Stimulated activated CD4-positive, alpha-beta T cell treated with anti-CD3 and anti-CD28 coated beads, Interleukin-4, amount 100 ng/mL, for 48 hours (primary cell): ENCODE measurements at places on chromosomes 12 and 14.

- no peak for DNase-seq
Observed at GRCh38 chr12:13093191-13093847, 10.1 kb downstream of the GSG1 start.

DNA sequence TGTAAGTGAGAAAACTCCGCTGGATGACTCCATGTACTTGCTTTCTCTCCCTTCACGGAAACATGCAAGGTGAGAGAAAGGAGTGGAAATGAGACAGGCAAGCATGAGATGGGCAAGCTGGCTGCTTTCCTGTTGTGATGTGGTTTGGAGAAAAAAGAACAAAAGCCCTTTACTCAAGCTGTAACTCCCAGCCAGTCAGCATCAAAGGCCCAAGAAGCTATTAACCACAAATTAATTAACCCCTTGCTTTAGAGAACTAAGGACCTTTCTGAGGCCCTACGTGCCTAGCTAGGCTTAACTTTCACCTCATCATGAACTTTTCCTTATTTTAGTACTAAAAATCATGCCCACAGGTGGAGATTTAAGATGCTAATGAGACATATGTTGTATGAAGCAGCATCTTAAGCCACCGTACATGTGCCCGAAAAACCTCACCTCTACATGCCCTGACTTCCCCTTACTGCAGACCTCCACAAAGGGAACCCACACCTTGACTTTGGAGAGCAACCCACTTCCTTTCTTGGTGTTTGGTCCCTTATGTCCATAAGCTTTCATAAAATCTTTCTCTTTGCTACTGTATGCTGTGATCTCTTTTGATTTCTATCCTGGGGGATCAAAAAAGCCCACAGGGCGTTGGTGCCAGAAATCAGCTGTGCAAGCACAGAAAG, 87.0 kb downstream of the GALNT8 start:
- DNase-seq: no peak

DNA sequence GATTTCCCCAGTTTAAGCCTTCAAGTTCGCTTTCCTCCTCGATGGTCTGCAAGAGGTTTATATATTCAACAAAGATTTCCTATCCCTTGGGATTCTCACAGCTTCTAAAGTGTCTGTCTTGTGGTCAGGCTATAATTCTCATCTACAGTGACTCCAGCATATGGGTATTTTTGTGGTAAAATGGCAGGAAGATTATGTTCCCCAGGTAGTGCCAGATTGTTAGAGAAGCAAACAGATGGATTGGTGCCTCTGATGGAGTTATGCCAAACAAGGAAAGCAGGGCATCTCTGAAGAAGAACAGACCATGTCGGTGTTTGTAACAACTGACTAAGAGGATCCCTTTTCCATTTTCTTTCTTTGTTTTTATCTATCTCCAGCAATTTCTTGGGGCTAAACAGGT, 5.5 kb upstream of the CCDC175 start:
- no peak for DNase-seq

DNA sequence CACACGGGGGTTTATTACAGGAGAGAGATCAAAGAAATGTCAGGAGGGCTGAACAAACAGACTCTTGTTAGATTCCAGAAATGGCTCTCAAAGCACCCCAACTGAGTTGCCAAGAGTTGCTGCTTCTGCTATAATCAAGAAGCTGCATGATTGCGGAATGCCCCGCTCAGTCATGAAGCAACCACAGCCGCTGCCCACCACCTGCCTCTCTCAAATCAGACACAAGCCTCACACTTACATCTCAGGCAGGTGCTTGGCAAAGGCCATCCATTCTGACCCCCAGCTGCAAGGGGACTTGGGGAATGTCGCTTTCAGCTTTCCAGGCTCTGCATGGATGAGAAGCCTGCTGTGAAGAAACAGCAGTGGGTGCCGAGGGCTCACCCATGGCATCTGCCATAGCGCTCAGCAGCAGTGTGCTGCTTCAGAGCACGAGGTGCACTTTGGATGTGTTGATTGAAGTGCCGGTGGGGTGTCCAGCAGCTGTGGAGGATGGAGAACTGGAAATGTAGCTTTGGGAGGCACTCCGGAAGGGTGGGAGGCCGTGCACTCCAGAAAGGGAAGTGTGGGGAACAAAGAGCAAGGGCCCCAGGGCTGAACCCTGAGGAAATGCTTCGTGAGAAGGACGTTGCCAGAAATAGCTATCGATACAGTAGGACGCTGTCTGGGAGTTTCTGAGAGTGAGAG, 37.7 kb downstream of the LRRC74A start:
- DNase-seq: no peak

GRCh38 chr14:51674294-51675002, 22.7 kb downstream of the FRMD6 start:
- DNase-seq: no peak
